Stimulated activated CD4-positive, alpha-beta T cell treated with anti-CD3 and anti-CD28 coated beads, Interleukin-2, amount 100 ng/mL, for 4 hours (primary cell): ENCODE measurements at places on chromosomes 7 and 10.
A peak's percentile ranks its signal among the peaks of the same experiment; 100 is the strongest.

GRCh38 chr7:134639061-134639460, 7.6 kb upstream of the BPGM start:
- DNase-seq, result no peak

- DNase-seq, result no peak
These were observed 174.7 kb upstream of the TCF7L2 start for GRCh38 chr10:112775381-112775780.

DNA sequence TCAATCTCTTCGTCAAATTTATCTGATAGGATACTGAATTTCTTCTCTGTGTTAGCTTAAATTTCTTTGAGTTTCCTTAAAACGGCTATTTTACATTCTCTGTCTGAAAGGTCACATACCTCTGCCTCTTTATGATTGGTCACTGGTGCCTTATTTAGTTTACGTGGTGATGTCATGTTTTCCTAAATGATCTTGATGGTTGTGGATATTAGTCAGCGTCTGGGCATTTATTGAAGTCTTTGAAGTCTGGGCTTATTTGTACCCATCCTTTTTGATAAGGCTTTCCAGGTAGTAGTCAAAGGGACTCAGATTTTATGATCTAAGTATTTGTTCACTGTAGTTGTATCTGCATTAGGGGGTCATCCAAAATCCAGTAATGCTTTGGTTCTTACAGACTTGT, 1407.5 kb upstream of the LRRTM3 start:
- no peak for DNase-seq

GRCh38 chr7:26399736-26400135, 108.1 kb downstream of the SNX10 start:
- no peak for DNase-seq

- no peak for DNase-seq
These were observed 1.4 kb upstream of the KLF6 start for GRCh38 chr10:3786295-3787015.

- peak; percentile 54 for DNase-seq
These were observed 166.3 kb downstream of the NEURL1 start for GRCh38 chr10:103659674-103660363.

DNA sequence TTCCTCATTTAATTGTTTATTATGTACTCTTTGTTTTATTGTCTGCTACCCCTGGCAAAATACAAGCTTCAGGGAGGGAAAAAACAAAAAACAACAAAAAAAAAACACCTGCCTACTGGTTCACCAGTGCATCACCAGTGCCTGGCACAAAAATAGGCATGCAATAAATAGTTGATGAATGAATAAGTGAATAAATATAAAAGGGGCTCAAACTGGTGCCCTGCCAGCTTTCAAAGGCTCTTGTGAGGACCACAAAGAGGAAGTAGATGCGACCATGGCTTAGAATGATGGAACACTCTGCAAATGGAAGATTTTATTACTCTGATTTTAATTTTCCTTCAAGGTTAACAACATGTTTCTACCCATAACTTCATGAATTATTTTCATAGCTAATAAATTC, 213.0 kb upstream of the INHBA start:
- DNase-seq, result no peak
